ENCODE measurements at places on chromosomes 2 and 18.

DNA sequence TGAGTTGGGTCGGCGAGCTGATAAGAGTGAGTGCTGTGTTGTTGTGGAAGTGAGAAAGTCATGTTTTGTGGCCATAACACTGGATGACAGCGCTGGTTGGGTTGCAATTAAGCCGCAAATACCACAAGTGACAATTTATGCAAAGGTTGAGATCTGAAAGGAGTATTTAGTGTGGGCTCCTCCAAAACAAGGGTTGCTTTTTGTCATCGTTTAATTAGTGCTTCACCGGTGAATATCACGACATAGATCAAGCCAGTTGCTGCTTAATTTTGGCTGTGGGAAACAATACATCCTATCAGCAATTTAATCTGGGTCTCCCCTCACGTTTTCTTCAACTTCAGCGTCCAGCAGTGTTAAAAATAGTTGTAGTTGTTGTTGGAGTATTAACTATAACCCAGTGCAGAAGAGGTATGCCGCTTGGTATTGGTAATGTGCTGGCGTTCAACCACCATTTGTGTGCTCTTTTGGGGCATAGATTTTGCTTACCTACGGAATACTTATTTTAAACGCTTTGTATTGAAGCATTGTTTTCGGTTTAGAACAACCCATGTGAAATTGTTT lies 662 bp downstream of the ACVR2A start:
- peak; percentile 16 for DNase-seq

- DNase-seq = no peak
Observed at GRCh38 chr2:60355849-60356261, 197.6 kb downstream of the BCL11A start.

- DNase-seq = no peak
Observed at GRCh38 chr2:234535464-234535863, 38.6 kb upstream of the ARL4C start.

GRCh38 chr2:68789603-68790002 lies 55.0 kb downstream of the ARHGAP25 start:
- no peak for DNase-seq

DNA sequence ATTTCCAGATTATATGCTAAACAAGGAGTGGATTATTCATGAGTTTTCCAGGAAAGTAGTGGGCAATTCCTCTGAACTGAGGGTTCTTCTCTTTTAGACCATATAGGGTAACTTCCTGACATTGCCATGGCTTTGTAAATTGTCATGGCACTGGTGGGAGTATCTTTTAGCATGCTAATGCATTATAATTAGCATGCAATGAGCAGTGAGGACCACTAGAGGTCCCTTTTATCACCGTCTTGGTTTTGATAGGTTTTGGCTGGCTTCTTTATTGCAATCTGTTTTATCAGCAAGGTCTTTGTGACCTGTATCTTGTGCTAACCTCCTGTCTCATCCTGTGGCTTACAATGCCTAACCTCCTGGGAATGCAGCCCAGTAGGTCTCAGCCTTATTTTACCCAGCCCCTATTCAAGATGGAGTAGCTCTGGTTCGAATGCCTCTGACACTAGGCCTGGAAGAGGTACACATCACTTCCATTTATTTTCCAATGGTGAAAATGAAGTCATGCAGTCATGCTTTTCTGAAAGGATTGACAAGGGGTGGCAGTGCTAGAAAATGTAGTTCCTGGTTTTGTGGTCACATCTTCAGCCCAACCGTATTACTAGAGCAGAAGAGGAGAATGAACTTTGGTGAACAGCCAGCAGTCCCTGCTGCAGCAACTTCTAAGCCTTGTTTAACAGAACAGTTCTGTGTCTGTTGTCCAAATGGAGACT lies 26.6 kb upstream of the ITGA4 start:
- DNase-seq = no peak

GRCh38 chr2:175441181-175441761 lies 259.8 kb upstream of the ATP5MC3 start:
- no peak for DNase-seq

GRCh38 chr2:67446491-67446911 lies 49.4 kb downstream of the ETAA1 start:
- DNase-seq = no peak

GRCh38 chr18:71986351-71987050 lies 557.6 kb downstream of the CBLN2 start:
- no peak for DNase-seq

DNA sequence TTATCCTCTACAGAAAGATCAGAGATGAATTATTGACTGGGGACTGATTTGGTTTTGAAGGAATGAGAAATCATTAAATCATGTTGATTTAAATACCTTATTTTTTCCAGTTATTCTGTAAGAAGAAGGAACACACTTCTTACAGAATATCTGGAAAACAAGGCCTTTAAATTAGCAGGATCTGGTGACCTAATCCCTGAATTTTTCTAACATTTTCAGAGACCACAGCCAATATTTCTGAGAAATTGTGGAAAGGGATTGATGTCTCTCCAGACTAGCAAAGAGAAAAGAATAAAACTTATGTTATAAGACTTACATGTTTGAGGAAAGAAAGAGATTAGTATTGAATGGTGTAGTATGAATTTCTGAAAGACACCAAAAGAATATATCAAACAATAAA lies 104.0 kb downstream of the KCNE4 start:
- DNase-seq = no peak

DNA sequence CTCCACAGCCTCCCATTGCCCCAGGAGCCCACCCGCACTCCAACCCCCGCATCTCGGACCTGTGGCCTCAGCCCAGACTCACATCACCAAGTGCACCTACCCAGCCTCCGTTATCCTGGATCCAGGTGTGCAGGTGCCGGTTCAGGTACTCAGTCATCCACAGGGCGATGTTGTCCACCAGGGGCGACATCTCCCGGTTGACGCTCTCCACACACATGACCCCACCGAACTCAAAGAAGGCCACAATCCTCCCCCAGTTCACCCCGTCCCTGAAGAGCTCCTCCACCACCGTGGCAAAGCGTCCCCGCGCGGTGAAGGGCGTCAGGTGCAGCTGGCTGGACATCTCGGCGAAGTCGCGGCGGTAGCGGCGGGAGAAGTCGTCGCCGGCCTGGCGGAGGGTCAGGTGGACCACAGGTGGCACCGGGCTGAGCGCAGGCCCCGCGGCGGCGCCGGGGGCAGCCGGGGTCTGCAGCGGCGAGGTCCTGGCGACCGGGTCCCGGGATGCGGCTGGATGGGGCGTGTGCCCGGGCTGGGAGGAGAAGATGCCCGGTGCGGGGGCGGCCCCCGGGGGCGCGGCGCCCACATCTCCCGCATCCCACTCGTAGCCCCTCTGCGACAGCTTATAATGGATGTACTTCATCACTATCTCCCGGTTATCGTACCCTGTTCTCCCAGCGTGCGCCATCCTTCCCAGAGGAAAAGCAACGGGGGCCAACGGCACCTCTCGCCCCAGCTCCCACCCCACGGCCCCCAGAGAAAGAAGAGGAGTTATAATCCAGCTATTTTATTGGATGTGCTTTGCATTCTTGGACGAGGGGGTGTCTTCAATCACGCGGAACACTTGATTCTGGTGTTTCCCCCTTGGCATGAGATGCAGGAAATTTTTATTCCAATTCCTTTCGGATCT lies 1.3 kb downstream of the BCL2 start:
- DNase-seq = peak; percentile 66

GRCh38 chr2:208363485-208363884 lies 43.1 kb upstream of the PTH2R start:
- DNase-seq = no peak

GRCh38 chr18:59005262-59005661 lies 134.4 kb upstream of the SEC11C start:
- DNase-seq = no peak

DNA sequence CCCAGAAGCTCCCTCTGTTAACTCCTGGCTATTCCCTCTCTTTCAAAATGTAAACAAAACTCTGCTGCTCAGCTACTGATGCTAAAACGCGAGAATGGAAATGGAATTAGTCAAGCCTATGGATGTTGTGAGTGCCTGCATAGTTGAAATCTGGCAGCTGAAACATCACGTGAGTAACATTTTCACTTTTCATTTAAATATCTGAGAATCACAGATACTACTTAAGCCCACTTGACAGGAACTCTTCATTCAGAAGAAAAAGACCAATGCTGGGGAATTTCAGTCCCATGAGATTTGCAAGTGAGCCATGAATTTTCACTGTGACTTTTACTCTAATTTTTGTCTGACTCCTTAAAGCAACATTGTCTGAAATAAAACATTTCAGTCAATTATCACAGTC lies 215.3 kb upstream of the SESTD1 start:
- no peak for DNase-seq

Data from stimulated activated CD8-positive, alpha-beta memory T cell treated with anti-CD3 and anti-CD28 coated beads, Interleukin-12 subunit alpha, Interleukin-12 subunit beta, amount 100 ng/mL, for 1 hour (primary cell).